CD4-positive, CD25-positive, alpha-beta regulatory T cell (primary cell): ENCODE measurements at places on chromosomes 4 and X. TPM values are rescaled to one million over a fixed set of nuclear protein-coding genes. Genes with fewer than 3 reads are reported as not detected.

GRCh38 chr4:1676605-1677525, 7.2 kb downstream of the FAM53A start:
- no peak for DNase-seq

- no peak for DNase-seq
These were observed at the start of gene KLHL4 for GRCh38 chrX:87517571-87518141. Gene KLHL4 (plus strand): TSS chrX:87517802. CDS start chrX:87517894, 92 bp downstream.

- DNase-seq: no peak
These were observed 63.5 kb downstream of the GPC3 start for GRCh38 chrX:133921764-133922389.

DNA sequence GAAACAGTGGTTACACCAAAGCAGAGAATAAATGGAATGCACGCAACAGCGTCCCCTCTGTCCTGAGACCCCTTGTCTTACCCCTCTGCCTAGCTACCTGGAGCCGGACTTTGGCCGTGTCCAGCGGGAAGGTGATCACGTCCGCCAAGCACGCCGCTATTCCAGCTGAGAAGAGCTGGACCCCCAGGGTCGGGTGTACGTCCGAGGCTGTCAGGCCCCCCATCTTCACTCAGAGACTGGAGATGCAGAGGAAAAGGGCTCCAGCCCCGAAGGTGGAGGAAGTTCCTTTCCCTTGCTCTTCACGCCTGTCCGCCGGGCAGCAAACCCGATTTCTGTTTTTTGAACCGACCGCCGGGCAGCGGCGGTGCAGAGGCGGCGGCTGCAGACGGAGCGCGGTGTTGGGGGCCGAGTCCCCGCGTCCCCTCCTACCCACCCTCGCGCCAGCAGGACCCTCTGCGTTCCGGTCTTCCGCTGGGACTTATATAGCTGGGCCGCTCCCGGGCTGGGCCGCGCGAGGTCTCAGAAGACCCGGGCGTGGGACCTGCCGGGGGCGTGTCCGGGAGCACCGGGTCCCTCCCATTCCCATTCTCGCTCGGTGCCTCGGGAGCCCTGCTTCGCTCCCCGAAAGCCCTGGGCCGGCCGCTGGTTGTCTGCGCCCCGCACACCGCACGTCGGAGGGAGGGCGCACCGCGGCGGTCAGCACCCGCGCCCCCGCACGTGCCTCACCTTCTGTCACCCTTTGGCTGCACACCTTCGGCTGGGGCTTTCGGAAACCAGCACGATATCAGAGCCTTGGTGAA, at the start of gene UCP1:
UCP1 (minus strand) TSS at position 455 of the 800 bp plus-strand sequence; CDS start at position 223, 232 bp downstream.
- DNase-seq: no peak

- no peak for DNase-seq
These were observed 1.3 kb downstream of the ODAM start for GRCh38 chr4:70196857-70197256.

DNA sequence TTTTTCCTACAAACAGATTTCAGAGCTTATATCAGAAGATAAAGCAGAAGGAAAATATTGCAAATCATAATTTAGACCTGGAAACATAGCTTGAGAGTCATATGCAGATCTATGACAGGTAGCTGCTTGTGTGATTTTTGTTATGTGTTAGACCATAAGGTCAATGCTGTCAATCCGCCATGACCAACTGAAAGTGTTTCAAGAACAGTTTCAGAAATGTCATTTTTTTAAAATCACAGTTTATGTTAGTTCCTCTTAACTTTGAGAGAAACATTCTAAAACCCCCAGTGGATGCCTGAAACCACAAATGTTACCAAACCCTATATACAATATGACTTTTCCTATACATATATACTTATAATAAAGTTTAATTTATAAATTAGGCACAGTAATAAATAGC, 391.3 kb upstream of the FAM241A start:
- no peak for DNase-seq

- DNase-seq: peak; percentile 74
These were observed 8.1 kb upstream of the DCTD start for GRCh38 chr4:182925298-182925757.

DNA sequence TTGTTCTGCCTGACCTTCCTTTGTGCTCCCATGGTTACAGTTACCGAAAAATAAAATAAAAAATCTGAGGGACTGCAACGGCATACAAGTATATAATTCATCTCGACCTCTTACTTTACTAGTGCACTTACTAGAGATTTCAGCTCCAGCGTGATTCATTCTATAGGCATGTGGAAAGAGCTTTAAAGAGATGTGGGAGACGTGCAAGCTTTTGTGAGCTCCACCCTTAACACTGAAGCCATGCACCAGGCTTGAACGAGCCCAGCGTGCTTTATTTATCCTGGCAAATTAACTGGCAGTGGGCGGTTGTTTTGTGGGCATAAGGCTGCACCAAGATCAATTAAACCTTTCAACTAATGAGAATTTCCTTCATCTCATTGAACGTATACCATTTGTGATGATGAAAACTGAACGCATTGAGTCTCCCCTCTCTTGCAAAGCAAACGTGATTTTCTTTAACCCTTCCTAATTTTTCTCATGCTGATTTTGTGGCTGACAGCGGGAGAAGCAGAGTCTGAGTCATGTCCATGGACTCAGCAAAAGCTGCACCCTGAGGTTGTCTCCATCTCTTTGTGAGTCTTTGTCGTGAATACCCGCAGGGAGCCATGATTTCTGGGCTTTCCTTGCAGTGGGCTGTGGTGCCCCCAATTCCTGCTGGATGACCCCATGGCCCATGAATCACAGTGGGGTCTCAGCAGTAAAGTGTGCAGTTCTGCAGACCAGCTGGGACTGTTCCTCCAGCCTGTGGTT, 60.1 kb downstream of the MXRA5 start:
- DNase-seq: no peak

DNA sequence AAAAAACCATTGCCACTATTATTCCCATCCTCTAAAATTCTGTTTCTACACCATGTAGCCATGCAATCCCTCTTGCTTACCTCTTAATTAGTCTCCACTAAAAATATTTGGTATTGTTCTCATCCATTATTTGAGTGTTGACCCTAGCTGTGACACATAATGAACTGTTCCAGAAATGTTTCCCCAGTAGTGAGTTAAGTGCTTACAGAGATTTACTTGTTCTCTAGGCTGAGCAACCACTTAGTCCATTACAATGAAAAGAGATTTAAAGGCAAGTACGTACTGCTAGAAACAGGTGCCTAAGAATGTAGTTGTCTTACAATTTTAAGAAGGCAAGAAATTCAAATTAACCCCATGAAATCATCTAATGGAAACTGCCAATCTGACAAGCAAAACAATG, 112.7 kb upstream of the PTPN13 start:
- DNase-seq: no peak

GRCh38 chrX:16061296-16061695, 62.1 kb upstream of the GRPR start:
- DNase-seq: no peak

DNA sequence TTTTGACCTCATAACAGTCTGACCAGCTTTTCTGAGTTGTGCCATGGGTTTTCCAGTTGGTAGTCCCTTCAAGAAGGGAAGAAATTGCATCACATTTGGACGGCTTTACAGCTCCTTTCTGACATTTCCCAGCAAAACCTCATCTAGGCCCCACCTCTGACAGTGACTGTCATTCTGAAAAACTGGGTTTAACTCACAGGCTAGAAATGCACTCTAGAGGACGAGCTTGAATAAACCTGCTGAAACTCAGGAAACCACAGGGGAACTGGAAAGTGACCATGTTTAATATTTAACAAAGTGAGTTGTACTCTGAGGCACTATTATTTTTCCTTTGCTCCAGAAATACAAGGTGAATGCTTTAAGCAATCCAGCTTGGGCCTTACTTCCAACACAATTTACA, 434.3 kb upstream of the RASGEF1B start:
- no peak for DNase-seq

GRCh38 chr4:152999346-153000075, 63.4 kb downstream of the FHDC1 start:
- DNase-seq: no peak

GRCh38 chr4:104524026-104524425, 29.3 kb upstream of the CXXC4 start:
- no peak for DNase-seq

DNA sequence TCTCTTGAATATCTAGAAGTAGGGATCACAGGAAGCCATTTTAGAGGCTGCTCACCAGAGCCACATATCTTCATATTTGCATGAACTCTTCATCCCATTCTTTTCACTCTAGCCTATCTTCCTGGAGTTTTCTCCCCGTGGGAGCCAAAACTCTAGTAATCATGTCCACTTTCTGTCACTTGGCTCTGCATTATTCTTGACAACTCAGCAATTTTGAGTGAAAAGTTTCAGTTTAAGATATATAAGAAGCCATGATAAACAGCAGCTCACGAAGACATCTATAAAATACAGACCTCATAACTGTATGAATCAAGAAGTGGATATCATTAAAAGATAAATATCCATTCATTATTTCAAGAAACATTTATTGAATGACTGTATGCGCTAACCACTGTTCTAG, 79.1 kb upstream of the NR0B1 start:
- DNase-seq: no peak

DNA sequence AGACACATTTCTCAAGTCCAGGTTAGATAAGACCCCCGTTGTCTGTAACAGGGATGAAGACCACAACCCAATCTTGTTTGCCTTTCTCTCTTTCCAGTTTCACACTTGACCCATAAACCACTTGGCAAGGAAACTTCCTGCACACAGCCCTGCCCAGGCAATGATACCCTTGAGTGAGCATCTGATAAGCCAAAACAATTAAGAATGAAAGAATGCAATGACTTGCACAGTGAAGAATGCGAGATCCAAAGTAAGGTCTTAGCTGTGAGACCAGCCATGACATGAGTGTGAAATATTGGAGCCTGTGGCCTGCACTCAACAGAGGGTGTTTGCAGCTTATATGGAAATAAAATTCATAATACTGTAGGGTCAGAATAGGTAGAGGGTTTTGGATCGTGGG, 37.9 kb upstream of the MXRA5 start:
- DNase-seq: no peak

DNA sequence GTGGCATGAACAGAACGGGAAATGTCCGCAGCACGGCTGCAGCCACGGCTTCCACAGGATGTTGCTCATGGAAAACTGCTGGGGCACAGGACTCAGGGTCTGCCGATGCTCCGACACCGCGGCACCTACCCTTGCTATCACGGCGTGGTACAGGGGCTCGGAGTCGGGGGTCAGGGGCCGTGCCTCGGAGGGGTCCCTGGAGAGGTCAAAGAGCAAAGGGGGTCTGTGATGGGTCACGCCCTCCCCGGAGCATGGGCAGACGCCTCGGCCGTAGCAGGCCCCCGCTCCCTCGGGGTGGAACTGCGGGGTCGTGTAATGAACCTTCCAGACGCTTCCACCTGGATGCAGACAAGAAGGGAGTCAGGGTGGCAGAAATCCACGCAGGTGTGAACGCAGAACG, 21.8 kb downstream of the ARSD start:
- no peak for DNase-seq

DNA sequence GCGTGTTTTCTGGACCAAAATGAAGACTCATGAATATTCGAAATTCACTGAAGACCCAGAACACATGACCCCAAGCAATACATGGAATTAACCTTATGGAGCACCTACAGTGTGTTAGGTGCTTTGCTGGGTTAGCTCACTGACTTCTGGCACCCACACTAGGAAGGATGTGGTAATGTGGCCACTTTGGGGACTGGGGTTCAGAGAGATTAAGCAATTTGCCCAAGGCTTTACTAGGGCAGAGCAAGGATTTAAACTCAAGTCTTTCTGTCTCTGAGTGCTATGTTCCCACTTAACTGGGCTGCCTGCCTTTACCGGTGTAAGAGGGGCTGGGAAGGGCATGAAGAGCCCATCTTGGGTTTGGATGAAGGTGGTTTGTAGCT, 162.0 kb upstream of the ATP6AP2 start:
- DNase-seq: peak; percentile 27

DNA sequence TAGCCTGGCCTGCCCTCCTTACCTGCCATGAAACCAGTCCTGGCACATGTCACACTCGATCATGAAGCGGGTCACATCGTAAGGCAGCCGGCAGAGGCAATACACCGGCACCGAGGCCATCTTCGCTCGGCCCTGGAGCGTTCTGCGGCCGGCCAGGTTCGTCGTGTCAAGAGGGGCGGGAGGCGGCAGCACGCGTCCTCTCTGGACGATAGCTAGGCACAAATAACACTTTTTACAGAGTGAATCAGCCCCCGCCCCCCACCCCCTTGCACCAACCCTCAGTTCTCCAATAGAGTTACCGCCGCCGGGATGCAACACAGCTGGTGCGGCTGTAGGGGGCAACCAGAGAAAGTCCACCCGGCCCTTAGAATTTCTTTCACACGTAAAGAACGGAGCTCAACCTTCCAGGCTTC, 1.7 kb downstream of the PHF8 start:
- DNase-seq: peak; percentile 15

GRCh38 chrX:21798677-21799219, 40.7 kb upstream of the MBTPS2 start:
- DNase-seq: no peak

DNA sequence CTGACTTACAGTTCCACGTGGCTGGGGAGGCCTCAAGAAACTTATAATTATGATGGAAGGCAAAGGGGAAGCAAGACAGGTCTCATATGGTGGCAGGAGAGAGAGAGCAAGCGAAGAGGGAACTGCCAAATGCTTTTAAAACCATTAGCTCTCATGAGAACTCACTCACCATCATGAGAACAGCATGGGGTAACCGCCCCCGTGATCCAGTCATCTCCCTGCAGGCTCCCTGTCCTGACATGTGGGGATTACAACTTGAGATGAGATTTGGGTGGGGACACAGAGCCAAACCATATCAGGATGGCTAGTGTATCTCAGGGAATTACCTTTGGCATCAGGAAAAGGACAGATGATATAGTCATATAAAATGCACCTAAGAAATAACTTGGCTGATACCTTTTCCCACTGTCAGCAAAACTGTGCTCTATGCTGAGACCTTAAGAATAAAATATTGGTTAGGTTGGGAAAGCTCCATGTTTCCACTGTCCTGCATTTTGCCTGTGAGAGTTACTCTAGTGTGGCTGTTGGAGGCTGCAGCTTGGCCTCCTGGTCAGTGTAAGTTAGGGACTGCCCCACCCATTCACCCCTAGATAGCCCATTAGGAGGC, 110.3 kb downstream of the UCHL1 start:
- no peak for DNase-seq

DNA sequence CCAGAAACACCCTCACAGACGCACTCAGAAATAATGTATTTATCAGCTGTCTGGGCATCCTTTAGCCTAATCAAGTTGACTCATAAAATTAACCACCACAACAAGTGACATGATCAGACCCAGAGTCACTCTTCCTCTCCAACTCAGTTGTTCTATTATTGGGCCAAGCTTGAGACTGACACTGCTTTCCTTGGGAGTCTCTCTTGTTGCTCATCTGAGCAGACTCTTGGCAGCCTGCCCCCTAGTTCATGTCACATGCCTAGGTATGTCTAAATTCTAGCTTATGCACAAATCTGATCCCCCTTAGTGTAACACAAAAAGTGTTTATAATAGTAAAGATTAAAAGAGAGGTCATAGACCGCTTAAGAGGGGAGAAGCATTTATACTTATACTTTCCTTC, 72.6 kb upstream of the ADAMTS3 start:
- no peak for DNase-seq

- no peak for DNase-seq
These were observed 259.0 kb upstream of the TRPC5 start for GRCh38 chrX:112341598-112341997.

RNF4 gene
- 94.4 TPM for polyA plus RNA-seq

JAKMIP1 gene
- polyA plus RNA-seq: 33.7 TPM

JCHAIN gene
- polyA plus RNA-seq: not detected

USP26 gene
- polyA plus RNA-seq: not detected

TMPRSS11F gene
- not detected for polyA plus RNA-seq

FRAS1 gene
- polyA plus RNA-seq: not detected
